NCI-H2081 treated with DMSO at 0.1 percent for 48 hours (cell line): ENCODE measurements at places on chromosomes 5 and 9.

DNA sequence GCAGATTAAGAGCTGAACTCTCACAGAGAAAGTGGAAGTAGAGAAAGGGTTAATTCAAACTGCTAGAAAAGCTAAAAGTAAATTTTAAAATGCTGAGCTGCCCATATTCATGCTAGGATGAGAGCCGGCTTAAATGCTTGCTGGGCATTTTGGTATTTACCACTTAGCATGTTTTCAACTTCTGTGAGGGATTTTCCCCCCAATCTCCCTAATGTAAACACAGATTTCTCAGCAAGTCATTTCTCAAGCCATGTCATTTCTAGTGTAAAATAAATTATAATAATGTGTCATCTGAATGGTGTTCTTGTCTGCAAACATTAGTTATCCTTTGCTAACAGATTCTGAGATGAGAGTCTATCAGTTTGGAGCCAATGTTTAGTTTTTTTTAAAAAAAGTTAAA is 22.3 kb downstream of the RPS23 start:
- no peak for DNase-seq

DNA sequence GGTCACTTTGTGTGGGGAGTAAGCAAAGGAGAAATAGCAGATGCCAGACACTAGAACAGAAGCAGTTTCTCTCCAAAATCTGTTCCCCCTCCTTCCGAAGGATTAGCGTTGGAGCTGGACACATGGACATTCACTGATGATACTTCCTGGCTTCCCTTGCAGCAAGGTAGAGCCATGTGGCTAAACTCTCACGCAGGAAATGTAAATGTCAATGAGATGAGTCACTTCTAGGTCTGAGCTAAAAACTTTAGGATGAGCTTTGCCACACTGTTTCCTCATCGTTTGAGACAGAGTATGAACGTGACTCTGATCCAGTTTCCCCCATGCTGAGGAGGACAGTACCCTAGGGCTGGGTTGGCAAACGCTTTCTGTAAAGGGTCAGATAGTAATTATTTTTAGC is 5.1 kb downstream of the BHMT2 start:
- no peak for DNase-seq

- no peak for DNase-seq
Observed at GRCh38 chr5:171702135-171702770, 83.4 kb upstream of the SMIM23 start.

GRCh38 chr9:13823026-13823425 is 490.9 kb downstream of the NFIB start:
- no peak for DNase-seq

DNA sequence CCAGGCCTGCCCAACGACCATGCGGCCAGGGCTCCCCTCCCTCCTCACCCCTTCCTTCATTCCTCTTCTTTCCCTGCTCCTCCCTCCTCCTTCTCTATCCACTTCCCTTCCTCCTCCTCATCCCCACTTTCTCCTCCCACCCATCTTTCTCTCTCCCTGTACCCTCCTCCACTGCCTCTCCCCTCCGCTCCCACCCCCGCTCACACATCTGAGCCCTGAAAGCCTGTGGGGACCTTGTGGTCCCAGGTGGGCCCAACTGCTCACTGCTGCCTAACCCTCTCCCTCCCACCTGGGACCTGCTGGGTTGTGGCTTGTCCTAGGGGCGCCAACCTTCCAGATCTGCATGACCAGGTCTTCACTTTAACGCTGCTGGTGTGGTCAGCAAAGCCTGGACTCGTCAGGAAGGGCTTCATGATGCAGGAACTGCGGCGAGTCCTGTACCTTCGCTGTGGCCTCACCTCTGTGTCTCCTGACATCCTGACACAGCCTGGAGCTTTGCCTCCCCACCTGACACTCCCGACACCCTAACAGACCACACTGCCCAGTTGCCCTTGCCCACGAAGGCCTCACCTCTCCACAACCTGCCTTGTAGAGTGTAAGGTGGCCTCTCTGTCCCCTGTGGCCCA is 34.6 kb downstream of the C5orf15 start:
- no peak for DNase-seq

GRCh38 chr5:128825826-128826225 is 139.5 kb upstream of the SLC27A6 start:
- DNase-seq = no peak

- DNase-seq = no peak
Observed at GRCh38 chr9:12054235-12054634, 639.0 kb upstream of the TYRP1 start.

DNA sequence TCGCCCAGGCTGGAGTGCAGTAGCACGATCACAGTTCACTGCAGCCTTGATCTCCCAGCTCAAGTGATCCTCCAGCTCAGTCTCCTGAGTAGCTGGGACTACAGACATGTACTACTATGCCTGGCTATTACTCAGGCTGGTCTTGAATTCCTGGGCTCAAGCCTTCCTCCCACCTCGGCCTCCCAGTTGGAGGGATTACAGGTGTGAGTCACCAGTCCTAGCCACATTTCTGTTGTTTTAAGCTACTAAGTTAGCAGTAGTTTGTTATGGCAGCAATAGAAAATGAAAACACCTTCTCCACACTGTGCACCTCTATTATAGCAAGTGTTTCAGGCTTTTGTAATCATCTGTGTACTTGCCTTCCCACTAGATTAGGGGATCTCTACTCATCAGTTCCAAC is 588.9 kb upstream of the TLE4 start:
- no peak for DNase-seq

DNA sequence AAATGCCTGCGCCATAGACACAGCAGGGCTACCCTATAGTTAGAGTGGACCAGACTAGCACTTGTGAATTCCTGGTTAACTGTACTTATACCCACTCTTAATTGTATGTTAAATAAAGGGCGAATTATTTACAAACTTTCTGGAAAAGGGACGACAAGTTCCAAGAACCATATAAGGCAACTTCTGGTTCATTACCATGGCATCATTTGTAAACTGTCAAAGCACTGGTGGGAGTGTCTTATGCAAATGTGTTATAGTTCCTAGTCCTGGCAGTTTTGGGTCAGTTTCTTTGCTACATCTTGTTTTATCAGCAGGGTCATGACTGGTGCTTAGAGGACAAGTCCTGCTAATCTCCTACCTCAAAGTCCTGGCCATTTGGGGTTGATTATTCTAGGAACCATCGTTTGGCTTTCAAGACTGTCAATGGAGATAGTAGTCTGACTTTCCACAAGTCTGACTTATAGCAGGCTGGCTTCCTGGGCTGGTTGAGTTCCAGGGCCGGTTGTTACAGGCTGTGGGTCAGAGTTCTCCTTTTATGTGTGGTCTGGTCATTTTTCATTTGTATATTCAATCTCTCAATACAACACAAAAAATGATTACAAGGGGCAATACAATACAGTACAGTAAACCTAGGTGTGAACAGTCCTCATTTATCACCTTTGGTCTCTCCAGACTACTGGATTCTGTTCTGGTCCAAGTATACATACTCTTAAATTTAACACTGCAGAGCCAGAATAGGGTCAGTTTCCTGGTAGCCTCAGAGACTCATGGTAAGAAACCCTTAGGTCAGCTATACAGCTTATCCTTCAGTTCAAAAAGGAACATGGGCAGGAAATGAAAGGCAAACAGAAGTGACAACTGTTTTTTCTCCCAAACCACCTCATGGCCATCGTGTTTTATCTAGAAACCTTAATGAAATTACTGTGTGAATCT is 8.3 kb upstream of the CFAP95 start:
- no peak for DNase-seq

GRCh38 chr5:83414601-83415000 is 56.9 kb upstream of the VCAN start:
- no peak for DNase-seq
